ENCODE measurements at places on chromosomes 3 and 15. TPM values are rescaled to one million over a fixed set of nuclear protein-coding genes. Genes with fewer than 3 reads are reported as not detected.

Gene PGBD4
- 0.63 TPM for total RNA-seq

Gene C3orf49
- not detected for total RNA-seq

Gene GHRL
- not detected for total RNA-seq

Gene TNFAIP8L3
- total RNA-seq = 1.0 TPM

Gene SCG3
- total RNA-seq = not detected

Gene NPAP1
- not detected for total RNA-seq

Data from airway epithelial cell (primary cell).